Myocyte (in vitro differentiated cells): ENCODE measurements at places on chromosomes 4 and X. TPM values are rescaled to one million over a fixed set of nuclear protein-coding genes. Genes with fewer than 3 reads are reported as not detected.
A peak's percentile ranks its signal among the peaks of the same experiment; 100 is the strongest.

Gene LRIT3
- 0.03 TPM in 1 of 2 replicates, not detected in the other for total RNA-seq

Gene NKRF
- 5.0 and 5.5 TPM in 2 replicates for total RNA-seq

Gene TSPAN7
- 34.6 and 38.9 TPM in 2 replicates for total RNA-seq

Gene XAGE1A
- total RNA-seq, result not detected in 2 replicates

Gene ITGB1BP2
- 109 and 135 TPM in 2 replicates for total RNA-seq

Gene TMPRSS11A
- total RNA-seq, result not detected in 2 replicates

Gene GAGE12H
- total RNA-seq, result not detected in 2 replicates

Gene ZNF157
- total RNA-seq, result 0.08 and 0.47 TPM in 2 replicates

Gene HHIP
- 0.05 TPM in 2 replicates for total RNA-seq

Gene PF4V1
- total RNA-seq, result not detected in 2 replicates

Gene SRPX
- 43.2 and 51.5 TPM in 2 replicates for total RNA-seq

Gene MAMLD1
- total RNA-seq, result 2.4 and 3.0 TPM in 2 replicates

- no peak for DNase-seq
Observed at GRCh38 chr4:185955826-185956543, 113.0 kb upstream of the TLR3 start.

- no peak for DNase-seq
Observed at GRCh38 chr4:138367942-138368341, 125.8 kb upstream of the SLC7A11 start.

GRCh38 chr4:74449571-74450297 is 4.8 kb downstream of the AREG start:
- no peak for DNase-seq

DNA sequence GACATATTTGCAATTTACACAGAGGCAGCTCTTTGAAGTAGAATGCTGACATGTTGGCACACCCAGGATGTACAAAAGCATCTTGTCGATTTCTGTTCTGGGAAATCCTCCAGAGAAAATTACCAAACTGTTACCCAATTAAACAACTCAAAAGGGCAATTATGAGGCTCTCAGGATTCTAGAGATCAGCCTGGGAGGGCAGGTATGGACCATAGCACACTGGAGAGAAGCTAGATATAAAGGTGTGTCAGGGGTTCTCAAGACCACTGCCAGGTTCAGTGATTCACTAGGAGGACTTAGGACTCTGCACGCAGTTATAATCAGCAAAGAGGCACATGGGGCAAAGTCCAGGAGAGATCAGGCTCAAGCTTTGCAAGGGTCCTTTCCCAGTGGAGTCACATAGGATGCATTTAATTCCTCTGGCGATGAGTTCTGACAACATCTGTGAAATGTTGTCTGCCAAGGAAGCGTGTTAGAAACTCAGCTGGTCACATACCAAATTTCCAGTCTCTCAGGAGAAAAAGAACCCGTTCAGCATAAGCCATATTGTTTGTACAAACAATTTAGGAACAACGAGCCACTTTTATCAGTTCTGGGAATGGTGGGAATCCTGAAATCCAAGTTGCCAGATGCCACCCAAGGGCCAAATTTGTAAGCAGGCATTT is 100.8 kb downstream of the SYTL5 start:
- no peak for DNase-seq

- no peak for DNase-seq
Observed at GRCh38 chr4:184439856-184440594, 34.3 kb downstream of the IRF2 start.

DNA sequence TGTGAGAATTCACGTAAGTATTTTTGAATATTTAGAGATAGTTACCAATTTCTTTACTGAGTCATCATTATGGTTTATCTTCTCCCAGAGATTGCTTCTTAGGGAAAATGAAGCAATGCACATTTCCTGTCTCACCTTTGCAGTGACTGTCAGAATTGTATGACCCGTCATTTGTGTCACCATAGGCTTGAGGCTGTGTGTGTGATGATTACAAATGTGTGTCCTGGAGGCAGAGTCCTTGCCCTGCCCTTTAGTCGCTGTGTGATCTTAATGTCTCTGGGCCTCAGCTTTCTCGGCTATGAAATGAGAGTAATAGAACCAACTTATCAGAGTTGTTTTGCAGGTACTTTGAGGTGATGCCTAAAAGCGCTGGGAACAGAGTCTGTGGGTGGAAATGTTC is 13.9 kb downstream of the HCCS start:
- no peak for DNase-seq

DNA sequence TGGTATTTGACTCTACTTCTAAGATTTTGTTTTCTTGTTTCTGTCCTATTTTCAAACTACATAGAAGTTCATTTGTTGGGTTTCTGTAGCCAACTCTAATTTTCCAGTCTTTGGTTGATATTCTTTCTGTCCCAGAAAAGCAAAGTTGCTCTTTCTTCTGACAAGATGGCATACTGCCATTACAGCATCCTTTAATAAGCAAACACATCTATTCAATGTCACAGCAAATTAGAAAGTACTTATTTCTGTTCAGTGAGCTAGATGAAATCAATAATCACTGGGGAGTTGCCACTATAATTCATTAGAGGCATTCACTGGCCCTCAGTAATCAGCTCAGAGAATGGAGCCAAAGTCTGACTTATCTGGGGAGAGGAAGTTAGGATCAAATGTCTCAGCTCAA is 1258.0 kb upstream of the IGFBP7 start:
- DNase-seq, result no peak

DNA sequence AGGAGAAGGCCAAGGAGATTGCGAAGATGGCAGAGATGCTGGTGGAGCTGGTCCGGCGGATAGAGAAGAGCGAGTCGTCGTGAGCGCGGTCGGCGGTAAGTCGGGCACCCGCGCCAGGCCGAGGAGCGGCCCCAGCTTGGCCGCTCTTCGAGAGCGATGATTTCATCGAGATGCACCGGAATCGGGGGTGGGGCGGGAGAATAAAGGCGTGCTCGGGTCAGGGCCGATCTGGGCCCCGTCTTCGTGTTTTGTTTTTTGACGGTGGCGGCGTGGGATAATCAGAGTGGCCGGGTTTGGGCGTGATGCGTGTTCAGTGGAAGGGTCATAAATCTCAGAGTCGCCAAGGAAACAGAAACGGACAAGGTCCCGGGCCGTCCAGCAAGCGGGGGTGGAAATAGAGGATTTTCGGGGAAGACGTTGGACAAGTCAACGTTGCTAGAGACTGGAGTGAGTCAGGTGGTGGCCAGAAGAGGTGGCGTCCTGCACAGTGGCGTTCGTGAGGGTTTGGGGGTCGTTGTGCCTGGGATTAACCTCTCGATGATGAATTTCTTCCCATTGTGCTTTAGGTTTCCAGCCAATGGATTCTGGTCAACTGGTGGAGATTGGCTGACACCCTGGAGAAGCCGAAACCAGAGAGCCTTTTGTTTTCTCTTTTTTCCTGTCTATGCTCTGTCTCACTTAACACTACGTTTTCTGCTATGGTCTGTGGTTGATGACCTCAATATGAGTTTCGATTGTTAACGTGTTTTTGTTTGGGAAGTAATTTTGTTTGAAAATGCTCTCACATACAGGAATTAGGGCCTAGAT is 882 bp downstream of the MRFAP1 start:
- DNase-seq, result peak; percentile 52

GRCh38 chr4:44912980-44913379 is 186.6 kb upstream of the GNPDA2 start:
- no peak for DNase-seq

DNA sequence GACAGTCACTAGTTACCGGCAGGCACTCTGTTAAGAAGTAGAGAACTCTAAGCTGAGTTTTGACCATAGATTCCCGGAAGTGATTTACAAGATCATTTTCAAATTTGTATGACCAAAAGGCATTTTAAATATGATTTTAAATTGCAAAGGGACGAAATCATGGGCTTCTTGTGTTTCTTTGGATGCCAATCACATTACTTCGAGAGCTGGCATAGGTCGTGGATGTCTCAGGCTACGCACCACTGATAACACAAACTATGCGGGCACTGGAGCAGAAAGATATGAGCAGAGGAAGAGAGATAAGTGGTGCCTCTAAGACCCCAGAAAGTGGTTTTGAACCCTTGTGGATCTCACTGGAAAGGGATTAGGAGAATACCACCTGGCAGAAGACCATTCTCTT is 294.2 kb upstream of the FTHL17 start:
- DNase-seq, result no peak

GRCh38 chr4:81714291-81714690 is 242.6 kb upstream of the RASGEF1B start:
- DNase-seq, result no peak

- no peak for DNase-seq
Observed at GRCh38 chr4:159705334-159705733, 602.5 kb downstream of the RAPGEF2 start.

DNA sequence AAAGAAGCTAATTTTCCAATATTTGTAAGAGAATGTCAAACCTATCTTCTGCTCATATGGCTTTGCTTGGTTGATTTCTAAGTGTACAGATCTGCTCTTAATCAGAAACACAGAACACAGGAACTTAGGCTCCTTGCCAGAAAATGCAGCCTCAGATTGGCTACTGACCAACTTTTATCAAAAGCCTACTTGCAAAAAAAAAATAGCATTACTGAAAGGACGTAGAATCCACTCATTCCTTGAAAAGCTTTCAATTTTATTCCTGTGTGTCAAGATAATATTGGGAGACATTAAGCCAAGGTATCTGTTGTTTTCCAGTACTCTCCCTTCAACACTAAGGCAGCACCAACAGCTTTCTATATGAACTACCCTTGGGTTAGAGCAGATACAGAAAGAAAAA is 127.6 kb upstream of the INTU start:
- peak; percentile 57 for DNase-seq

DNA sequence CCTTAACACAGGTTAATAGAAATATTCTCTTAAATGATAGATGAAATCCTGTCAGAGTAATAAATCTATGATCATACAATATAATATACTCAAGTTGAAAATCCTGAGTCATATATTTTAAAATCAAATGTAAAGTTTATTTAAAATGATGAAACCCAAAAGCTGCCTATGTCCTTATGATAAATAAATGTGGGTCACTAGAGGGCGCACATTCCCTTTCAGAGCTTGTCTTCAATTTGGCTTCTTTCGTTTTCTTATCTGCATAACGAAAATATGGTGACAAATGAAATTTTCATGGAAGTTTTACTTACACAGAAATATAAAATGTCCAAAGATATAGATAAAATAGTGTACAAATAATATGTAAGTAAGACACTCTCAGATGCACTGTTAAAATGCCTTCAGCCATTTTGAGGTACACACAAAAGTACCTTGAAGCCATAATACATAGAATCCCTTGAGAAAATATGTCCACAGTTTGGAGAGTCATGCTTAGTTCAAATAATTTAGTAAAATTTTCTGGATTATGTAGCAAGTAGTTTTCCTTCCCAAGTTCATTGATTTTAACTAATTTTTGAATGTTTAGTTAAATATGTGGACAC is 680.4 kb downstream of the DMD start:
- DNase-seq, result peak; percentile 40

DNA sequence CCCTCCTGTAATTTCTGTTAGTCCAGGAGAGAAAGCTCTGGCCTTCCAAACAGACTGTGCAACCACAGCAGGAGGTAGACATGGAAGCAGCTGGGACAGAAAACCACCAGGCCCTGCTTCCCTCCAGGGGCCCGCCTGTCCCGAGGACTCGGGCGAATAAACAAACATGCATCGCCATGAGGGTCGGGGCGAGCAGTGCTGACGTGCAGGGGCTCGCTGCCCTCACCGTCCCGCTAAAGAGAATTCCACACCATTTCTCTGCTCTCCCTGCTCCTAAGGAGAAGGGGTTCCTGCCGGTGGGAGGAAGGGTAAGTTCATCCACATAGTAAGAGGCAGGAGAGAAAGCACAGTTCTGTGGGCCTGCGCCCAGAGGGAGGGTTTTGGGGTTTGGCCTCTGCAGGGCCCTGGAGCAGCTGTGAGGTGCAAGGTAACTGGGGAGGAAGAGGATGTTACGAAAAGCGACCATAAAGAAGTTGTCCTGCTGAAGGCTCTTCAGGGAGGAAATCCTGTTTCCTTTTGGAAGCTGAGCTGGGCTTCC is 54.9 kb downstream of the WFS1 start:
- no peak for DNase-seq

DNA sequence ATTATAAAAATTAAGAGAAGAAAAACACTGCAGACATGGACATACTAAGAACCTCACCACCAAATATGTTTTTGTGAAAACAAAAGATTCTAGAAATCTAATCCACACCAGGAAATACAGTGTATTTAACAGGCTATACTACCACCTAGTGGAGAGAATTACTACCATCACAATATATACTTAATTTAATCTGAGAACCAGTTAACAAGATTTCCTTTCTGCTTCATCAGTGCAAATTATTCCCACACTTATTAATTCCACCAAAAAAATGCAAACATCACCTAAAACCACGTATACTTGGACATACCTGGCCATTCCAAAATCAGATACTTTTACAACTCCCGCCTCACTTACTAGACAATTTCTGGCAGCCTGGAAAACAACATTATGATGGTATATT is 7.0 kb upstream of the TXK start:
- DNase-seq, result peak; percentile 50

DNA sequence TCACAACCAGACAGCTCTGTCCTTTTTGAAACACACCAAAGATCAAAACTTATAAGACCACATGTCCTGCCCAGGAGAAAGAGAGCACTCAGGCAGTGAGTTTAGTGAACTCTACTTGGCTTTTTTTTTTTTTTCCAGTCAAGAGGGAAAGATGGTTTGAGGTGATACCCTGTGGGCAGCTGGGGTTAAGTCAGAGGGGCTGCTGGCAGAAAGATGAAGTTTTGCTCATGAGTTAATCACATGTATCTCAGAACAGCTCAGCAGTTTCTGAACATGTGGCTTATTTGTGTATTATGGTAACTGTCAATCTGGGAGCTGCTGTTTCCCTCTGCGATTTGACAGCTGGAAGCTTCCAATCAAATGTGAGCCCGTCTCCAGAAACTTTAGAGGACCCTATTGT is 56.4 kb upstream of the MAP3K15 start:
- DNase-seq, result no peak

DNA sequence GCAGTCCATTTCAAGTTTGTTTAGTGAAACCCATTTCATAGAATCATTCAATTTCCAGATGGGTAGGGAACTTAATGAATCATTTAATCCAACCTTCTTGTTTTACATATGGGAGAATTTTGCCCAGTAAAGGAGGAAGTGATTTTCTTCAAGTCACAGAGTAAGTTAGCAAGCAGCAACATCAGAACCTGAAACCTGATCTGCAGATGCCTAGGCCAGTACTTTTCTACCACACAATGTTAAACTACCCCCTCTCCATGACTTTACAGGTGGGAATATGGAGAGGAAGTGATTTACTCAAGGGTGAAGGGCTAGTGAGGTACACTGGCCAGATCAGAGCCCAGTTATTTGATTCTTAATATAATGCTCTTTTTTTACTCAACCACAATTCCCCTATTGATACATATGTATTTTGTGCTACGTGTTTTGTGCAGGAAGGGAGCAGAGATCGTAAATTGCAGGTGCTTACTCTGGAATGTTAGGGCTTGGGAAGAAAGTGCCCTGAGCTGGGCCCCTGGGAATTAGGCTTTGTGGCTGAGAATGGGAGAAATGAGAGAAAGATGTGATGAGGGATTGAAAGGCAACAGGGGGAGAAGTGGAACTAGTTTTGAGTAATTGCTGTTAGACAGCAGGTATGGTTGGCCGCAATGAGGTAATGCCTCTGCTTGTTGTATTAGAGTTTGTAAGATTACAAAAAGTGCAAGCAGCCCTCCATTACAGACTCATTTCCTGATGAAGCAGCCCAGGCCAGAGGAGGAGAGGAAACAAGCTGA is 6.8 kb downstream of the LHFPL1 start:
- no peak for DNase-seq
